WTC11 (cell line): ENCODE measurements at places on chromosomes 6 and 20. TPM values are rescaled to one million over a fixed set of nuclear protein-coding genes. Genes with fewer than 3 reads are reported as not detected.

- no peak overlapping the region for H3K27ac ChIP-seq
- H3K4me3 ChIP-seq: no peak overlapping the region
- no peak for DNase-seq
Measured at GRCh38 chr6:157305670-157306653, 17.4 kb downstream of the TMEM242 start.

DNA sequence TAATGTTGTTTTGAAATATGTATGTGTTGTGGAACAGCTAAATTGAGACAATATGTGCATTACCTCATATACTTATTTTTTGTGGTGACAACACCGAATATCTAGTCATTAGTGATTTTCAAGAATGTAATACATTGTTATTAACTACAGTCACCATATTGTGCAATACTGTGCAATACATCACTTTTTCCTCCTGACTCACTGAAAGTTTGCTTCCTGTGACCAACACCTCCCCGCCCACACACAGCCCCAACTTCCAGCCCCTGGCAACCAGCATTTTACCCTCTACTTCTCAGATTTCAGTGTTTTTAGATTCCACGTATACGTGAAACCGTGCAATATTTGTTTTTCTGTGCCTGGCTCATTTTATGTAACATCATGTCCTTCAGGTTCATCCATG is 627.9 kb downstream of the PRKN start:
- no peak overlapping the region; the same call in 1 of the 2 replicates for H3K27ac ChIP-seq
- H3K4me3 ChIP-seq: no peak overlapping the region
- no peaks in the 10 kb centered on the region for H3K4me1 ChIP-seq
- 0 out of 2 replicates have a peak, but pooled peaks cover 4% of the 10 kb centered on the region for H3K36me3 ChIP-seq
- no peaks in the 10 kb centered on the region for H3K27me3 ChIP-seq
- DNase-seq: no peak

GRCh38 chr6:90123831-90124230 is 172.8 kb downstream of the BACH2 start:
- no peak overlapping the region for H3K27ac ChIP-seq
- no peaks in the 10 kb centered on the region for H3K4me1 ChIP-seq
- H3K27me3 ChIP-seq: no peaks in the 10 kb centered on the region
- no peak overlapping the region for H3K4me3 ChIP-seq

DNA sequence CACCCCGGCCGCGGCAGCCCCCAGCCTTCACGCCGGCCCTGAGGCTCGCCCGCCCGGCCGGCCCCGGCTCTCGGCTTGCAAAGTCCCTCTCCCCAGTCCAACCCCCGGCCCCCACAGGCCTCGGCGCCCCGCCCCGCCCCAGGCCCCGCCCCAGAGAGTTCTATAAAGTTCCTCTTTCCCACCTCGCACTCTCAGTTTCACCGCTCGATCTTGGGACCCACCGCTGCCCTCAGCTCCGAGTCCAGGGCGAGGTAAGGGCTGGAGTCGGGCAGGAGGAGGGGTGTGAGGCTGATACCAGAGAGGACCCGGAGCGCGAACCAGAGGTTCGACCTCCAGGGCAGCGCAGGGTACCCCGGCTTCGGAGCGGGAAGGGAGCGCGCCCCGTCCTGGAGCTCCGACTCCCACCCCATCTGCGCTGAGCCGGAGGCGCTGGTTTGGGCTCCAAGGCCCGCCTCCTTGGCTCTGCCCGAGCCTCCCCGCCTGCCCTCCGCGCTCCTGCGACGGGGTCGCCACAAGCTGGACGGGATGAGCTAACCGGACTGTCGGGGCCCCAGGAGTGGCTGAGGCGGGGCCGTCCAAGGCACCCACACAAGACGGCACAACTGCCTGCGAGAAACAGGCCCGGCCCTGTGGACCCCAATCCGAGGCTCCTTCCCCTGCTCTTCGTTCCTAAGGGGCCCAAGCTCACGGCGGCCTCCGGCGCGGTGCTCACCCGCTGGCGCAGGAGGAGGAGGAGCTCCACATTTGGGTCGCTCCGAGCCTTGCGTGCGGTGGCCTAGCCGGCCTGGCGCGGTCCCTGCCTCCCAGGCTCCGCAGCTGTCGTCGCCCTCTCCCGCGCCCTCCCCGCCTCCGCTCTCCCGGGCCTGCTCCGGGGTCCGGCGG is at the start of gene IRF4:
IRF4 (plus strand) TSS at position 194 of the 882 bp plus-strand sequence. CDS start 1,401 bp downstream, outside the sequence.
- peak; percentile 55 for DNase-seq
- H3K27me3 ChIP-seq: peaks cover 90% of the 10 kb centered on the region
- peak within 1 kb of the TSS; percentile 77 for H3K4me3 ChIP-seq
- peaks cover 9% of the 10 kb centered on the region for H3K4me1 ChIP-seq
- H3K36me3 ChIP-seq: peaks cover 4% of the 10 kb centered on the region; the same call in 1 of the 2 replicates

GHRH gene
- 0.74 TPM in 1 of 3 replicates, not detected in the others for total RNA-seq

SRF gene
- total RNA-seq: 43.9 to 46.2 TPM (median 45.3 TPM) in 3 replicates
